Thyroid gland (tissue), 4 donors: ENCODE measurements at places on chromosomes 3 and 15. TPM values are rescaled to one million over a fixed set of nuclear protein-coding genes. Genes with fewer than 3 reads are reported as not detected.

Gene ZNF385D
- total RNA-seq, result 1.3 TPM

GRCh38 chr3:74067296-74067695 lies 442.6 kb upstream of the PDZRN3 start:
- no peak for DNase-seq

Gene ALCAM
- total RNA-seq, result 86.5 TPM

Gene SKOR1
- 0.89 TPM for total RNA-seq

- DNase-seq, result no peak
Observed at GRCh38 chr3:152149832-152150231, 118.9 kb upstream of the MBNL1 start.

Gene EXD1
- total RNA-seq, result not detected
